H7 (cell line): ENCODE measurements at places on chromosomes 4 and X.

GRCh38 chr4:77196866-77197265 is 39.9 kb downstream of the CCNG2 start:
- no peak for DNase-seq

DNA sequence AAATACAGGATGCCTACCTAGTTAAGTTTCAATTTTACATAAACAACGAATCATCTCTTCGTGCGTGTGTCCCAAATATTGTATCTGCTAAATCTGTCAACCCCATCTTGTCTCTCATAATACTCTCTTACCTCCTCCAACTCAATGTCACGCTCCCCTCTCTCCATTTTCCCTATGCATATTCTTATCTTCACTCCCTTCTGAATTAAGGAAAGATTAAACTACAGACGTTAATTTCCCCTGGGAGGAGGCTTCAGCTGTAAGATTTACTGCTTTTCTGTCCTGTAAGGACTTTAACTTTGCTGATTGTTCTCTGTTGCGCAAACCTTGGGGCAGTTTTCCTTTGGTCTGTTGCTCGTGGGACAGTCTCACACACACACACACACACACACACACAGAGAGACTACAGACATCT is 455 bp upstream of the ABCB7 start:
- DNase-seq = no peak

GRCh38 chr4:139367421-139368090 is 65.3 kb upstream of the NDUFC1 start:
- no peak for DNase-seq

GRCh38 chr4:185201977-185202962 is 1.5 kb downstream of the CFAP97 start:
- no peak for DNase-seq

DNA sequence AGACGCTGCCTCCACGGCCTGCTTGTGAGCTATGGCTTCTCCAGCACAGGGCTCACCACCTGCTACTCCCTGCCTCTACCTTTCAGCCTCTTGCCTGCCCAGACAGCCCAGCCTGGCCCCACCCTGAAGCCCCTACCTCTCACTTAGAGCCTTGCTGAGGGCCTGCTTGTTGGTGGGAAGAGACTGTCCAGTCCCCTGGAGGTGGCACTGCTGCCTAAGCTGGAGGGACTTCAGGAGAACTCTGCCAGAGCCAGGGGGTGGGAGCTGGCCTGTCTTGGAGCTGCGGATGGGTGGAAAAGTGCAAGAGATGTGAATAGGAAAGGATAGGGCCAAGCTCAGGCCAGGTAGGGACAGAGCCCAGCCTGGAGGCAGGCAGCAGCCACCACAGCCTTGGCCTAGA is 2.7 kb upstream of the ZNF185 start:
- DNase-seq = no peak

GRCh38 chr4:106618956-106619355 is 250.4 kb upstream of the GIMD1 start:
- no peak for DNase-seq

DNA sequence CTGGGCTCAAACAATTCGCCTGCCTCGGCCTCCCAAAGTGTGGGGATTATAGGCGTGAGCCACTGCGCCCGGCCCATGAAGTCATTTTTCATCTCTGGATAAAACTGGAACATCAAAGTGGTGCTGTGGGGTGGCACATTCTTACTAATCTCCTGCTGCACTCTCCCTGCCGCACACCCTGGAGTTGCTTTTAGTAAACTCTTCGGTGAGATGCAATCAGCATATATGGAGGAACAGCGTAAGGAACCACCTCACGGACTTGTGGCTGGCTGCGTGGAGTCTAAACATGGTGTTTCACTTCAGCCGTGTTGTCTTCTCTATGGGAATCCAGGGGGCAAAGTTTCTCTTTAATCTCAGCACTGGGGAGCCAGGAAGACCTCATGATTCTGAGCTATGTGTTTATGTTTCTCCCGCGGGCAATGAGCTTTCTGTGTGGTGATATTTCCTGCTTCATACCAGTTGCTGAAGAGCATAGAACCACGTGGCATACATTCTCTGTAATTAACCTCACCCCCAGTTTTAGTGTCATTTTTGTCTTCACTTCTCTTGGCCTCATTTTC is 2.1 kb upstream of the RHOH start:
- no peak for DNase-seq

DNA sequence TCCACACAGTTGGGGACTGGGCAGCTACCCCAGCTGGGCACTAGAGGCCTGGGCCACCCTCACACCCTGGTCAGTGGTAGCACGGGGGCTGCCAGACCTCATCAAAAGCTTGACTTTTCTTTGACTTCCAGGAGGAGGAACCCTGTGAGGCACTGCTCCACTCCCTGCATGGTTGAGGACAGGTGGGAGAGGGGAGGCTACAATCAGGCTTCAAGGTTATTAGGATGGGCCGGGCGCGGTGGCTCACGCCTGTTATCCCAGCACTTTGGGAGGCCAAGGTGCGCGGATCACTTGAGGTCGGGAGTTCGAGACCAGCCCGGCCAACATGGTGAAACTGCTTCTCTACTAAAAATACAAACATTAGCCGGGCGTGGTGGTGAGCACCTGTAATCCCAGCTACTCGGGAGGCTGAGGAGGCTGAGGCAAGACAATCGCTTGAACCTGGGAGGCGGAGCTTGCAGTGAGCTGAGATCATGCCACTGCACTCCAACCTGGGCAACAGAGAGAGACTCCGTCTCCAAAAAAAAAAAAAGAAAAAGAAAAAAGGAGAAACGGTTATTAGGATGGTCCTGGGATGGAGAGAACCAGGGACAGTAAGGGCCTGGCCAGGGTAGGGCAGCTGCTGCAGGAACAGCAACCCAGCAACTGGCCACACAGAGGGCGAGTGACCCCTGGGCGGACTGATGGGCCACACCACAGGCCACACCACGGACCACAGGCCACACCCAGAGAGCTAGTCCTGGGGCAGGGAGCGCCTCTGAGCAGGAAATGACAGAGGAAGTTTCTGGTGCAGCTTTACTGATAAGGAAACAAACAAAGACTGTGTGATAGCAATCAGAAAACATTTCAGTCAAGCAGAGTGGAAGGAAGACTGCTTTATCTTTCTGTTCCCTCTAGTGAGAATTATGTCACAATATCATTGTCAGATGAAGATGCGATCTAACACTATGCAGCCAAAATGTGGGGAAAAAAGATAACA is 20.5 kb upstream of the OPN1LW start:
- DNase-seq = no peak

DNA sequence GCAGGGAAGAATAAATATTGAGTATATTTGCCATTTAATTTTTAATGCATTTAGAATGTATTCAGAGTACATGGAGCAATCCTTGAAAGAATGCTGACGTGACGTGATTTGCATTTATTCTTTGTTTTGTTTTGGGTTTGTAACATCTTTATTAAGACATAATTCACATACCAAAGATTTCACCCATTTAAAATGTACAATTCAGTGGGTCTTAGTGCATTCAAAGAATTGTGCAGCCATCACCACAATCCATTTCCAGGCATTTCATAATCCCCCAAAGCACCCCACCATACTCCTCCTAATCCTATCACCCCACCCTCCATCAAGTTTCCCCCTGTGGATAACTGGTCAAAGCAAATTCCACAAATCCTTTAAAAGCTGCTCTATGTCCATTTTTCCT is 87.4 kb downstream of the FAM9B start:
- no peak for DNase-seq

- no peak for DNase-seq
Measured at GRCh38 chr4:102994803-102995202, 24.7 kb downstream of the SLC9B1 start.

DNA sequence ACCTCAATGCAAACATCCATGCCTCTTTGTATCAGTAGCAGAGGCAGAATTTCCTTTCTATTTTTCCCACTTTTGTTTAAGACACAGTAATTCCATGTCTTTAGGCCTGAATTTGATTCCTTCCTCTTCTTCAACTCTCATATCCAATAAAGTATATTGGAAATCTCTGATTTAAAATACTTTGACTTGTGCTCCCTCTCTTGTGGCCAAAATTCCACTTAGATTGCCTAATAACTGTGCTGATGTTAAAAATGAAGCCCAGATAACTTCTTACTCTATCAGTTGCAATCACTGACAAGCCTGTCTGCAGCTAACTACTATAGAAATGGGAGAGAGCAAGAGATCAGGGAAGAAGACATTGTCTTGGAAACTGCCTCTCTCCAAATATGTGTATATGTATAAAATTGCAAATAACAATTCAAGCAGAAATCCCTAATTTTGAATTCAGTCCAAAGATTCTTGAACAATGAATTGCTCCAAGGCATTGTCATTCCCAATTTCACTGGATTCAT is 163.5 kb upstream of the SPIN4 start:
- DNase-seq = no peak

DNA sequence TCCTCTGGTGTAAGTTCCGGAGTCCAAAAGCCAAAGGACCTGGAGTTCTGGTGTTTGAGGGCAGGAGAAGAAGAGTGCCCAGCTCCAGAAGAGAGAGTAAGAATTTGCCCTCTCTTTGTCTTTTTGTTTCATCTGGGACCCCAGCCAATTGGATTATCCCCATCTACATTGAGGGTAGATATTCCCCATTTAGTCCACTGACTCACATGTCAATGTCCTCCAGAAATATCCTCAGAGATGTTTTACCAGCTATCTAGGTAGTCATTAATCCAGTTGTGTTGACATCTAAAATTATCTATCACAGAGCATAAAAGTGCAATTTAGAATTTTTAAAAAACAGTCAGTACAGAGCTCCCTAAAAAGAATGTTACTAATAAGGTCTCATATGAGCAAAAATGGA is 132.9 kb upstream of the TMEM47 start:
- no peak for DNase-seq

DNA sequence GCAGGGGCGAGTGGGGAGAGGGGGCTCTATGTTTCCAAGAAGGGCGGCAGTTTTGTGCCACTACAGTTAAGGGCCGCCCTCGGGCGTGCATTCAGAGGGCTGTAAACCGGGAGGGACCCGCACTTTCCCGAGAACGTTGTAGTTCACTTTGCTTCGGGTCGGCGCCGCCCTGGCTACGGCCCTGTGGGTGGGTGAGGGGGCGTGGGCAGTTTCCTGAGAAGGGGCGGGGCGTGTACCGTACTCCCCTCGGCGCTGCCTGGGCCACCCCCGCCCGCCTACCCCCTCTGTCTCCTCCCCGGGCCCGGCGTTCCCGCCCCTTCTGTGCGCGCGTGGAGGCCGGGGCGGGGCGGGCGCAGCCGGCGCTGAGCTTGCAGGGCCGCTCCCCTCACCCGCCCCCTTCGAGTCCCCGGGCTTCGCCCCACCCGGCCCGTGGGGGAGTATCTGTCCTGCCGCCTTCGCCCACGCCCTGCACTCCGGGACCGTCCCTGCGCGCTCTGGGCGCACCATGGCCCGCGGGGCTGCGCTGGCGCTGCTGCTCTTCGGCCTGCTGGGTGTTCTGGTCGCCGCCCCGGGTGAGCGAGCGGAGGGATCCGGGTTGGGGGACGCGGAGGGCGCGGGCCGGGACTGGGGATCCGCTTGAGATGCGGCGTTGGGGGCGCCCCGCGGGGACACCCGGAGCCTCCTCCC is at the start of gene CD99:
CD99 (plus strand) TSS at position 440 of the 687 bp plus-strand sequence; CDS start at position 506, 66 bp downstream.
- peak; percentile 96 for DNase-seq

GRCh38 chr4:9970399-9971011 is 50.8 kb downstream of the SLC2A9 start:
- DNase-seq = no peak

DNA sequence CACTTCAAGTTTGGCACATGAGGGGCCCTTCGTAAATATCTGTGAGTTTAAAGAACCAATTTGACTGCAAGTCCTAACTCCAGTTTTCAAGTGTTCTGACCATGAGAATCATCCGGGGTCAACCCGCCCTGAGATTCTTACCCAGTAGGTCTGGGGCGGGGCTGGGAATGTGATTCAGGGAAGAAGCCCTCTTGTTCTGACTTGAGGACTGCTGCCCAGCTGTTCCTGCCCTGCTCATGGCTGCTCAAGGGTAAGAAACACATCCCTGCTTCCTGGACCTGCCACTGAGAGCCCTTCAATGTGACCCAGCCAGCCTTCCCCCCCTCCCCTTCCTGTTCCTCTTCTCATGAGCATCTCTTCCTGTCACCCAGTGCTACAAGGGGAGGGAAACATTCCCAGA is 92.7 kb upstream of the PGRMC2 start:
- DNase-seq = no peak

DNA sequence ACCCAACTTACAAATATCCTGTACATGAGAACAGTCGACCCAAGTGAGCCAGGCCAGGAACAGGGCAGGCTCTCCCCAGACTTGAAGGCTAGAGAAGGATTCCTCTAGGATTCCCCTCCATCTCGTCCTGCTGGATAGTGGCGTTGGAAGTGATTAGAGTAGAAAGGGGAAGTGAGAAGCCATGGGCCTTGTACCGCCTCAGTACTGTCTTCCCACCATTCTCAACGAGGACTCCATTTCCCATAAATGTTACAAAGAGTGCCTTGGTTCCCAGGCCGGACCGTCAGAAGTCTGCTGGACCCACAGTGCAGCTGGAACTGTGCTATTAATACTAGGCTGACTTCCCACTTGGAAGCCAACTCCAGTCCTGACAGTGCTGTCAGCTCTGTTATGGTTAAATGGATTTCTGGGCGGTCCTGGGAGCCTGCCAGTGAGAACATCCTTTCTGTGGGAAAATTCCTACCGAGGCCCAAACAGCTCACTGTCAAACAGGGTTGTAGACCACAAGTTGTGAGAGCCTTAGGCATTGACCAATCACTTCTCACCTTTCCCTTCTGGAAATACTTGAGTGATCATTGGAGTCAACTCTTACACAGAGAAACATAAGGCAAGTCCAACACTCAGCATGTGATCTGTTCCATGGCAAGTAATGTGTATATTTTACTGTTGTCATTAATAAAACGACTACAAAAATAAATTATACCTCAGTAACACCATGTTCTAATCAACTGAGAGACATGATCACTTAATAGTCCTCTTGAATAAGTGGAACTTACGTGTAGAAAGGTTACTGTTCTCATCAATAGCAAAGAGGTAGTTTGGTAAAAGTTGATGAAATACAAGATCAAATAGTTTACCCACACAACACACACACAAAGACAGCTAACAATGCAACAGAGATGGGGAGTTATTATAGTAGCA is 58.4 kb downstream of the AMELX start:
- no peak for DNase-seq

DNA sequence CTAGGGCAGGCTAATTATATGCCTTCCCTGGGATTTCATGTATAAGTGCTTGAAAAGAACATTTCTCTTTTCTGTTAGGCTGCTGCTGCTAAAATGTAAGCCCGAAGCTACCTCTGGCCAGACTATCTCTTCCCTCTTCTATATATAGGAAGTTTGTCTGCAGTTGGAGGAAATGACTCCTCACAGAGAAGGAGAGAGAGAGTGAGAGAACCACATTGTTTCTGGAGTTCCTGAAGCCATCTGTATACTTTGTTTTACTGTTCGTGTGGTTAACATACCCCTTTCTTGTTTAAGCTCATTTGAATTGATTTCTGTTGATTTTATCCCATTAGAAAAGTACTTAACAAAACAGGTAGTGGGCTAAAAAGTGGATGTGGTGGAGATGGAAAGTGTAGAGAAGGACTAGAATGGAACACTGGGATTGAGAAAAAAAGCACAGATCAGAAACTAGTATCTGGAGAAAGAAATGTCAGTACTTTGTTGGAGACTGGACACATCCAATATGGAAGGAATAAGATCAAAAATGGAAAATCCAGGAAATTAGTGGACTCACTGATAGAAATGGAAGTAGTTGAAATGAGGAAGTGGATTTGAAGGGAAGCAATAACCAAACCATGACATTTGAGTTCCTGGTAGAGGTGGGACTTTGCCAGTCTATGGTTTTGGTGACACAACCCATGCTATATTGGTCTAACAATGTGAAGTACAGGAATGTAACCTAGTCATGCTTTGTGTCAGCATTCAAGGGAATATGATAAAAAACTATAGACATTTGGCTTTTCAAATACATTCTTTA is 112.6 kb downstream of the TMA16 start:
- DNase-seq = no peak

GRCh38 chr4:119898211-119898610 is 168.4 kb downstream of the MAD2L1 start:
- DNase-seq = no peak
